RWPE2 (cell line): ENCODE measurements at places on chromosomes 3 and 15.

DNA sequence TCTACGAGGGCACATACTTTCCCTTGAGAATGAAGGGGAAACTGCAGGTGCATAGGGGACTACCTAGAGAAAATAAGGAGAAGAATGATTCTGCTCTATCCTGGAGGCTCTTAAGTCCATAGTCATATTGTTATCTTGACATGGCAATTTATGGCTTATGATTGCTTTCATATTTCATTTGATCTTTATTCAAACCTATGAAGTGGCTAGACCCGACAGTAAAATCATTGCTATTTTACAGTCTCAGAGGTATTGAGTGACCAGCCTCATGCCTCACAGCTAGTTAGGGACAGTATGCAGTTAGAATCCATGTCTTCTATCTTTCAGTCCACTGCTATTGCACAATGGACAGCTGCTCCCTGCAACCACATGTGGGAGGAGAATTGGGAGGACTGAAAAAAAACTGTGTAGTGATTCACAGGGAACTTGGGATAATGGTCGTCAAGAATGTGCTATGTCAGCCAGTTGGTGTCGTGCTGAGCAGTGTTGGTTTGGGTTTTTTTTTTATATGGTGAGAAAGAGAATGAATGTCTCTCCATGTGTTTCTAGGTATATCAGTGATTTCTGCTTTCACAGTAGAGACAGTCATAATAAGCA, 63.2 kb upstream of the SPPL2A start:
- no peak for DNase-seq

DNA sequence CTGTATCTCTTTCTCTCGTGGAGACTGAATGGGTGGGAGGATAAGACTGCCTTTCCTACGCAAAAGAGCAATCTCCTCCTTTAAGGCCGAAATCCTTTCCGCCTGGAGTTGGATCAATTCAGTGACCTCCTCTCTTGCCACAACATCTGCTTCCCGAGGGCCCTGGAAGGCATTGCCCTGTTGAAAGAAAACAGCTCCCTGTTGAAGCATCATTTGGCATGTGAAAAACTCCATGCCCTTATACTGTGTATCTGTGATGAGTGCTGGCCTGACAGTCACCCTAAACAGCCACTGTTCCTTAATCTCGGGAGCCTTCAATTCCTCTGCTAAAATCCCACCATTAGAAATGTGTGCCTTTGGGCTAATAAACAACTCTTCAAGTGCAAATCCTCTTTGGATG, 80.2 kb downstream of the BOC start:
- DNase-seq, result no peak

DNA sequence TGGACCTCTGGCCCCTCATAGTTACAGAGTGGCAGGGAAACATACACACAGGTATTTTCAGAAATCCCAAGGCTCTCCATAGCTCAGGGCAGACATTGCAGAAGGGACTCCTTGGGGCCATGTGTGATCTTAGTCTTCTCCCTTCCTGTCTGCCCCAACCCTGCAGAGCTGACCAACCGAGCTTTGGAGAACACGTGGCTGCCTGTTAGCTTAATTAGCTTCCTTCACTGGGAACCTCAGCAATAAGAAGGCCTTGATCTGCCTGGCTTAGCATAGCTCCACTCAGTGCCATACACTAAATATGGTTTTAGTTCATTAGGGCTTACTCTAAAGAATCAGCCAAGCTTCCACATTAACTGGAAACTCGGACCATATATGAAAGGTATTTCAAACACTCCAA, 12.3 kb downstream of the LYZL4 start:
- DNase-seq, result no peak

DNA sequence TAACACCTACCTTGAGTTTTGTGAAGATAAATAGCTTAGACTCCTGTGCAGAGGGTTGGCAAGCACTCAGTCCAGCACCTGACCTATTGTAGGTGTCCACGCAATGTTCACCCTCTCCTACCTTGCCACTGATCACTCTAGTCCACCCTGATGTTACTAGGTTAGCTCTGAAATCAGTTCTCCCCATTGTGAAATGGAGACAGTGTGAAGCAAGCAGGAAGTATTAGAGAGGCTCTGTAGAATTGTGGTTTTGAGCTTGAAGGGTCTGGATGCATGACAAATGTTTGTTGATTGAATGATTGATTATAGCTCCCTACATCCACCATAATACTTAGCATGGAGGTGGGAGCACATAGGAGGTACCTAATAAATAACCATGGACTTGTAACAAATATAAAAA, 199.7 kb downstream of the RPLP1 start:
- no peak for DNase-seq

DNA sequence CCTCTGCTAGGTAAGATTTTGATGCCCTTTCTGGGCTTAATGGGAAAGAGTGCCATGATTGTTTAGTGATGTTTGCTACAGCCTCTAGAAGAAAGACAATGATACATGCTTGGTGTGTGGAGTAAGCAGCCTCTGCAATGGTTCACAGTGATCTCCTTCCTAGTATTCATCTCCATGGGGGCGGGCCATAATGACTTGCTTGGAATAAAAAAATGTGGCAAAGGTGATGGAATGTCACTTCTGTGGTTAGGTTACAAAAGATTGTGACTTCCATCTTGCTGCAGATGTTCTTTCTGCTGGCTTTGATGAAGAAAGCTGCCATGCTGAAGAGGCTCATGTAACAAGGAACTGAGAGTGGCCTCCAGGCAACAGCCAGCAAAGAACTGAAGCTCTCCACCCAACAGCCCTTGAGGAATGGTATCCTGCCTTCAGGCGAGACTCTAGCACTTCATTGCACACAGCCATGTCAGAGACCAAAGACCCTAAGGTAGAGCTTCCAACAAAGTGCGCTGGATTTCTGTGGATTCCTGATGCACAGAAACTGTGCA, 139.1 kb upstream of the LRIG1 start:
- no peak for DNase-seq

DNA sequence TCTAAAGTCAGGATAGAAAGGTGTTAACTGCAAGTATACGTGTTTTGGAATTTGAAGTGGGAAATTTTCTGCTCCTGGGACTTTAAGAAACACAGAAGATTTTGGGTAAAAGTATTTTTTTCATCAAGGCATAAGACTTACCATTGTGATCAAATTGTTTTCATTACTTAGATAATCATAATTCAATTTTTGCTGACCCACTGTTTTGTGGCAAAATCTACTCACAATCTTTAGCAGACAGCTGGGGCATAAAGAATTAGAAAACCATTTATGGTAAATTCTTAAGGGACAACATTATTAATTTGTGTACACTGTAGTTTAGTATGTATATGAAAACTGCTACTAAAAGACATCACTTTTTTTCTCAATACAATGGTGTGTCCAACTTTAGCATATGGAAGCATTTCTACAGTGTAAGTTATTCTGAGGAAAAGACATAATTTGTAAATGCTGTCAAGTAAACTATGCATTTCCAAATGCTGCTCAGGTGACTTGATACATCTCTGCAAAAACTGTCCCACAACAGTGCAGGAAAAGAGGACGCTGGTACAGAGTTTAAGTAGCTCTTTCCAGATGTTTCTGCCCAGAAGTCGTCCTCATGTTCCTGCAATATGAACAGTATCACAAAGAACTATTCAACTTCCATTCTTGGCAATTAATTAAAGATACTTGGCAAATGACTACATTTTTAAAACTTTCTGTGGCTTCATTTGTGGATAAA, 52.3 kb downstream of the THSD4 start:
- no peak for DNase-seq
